ENCODE measurements at places on chromosomes 13 and 19.

DNA sequence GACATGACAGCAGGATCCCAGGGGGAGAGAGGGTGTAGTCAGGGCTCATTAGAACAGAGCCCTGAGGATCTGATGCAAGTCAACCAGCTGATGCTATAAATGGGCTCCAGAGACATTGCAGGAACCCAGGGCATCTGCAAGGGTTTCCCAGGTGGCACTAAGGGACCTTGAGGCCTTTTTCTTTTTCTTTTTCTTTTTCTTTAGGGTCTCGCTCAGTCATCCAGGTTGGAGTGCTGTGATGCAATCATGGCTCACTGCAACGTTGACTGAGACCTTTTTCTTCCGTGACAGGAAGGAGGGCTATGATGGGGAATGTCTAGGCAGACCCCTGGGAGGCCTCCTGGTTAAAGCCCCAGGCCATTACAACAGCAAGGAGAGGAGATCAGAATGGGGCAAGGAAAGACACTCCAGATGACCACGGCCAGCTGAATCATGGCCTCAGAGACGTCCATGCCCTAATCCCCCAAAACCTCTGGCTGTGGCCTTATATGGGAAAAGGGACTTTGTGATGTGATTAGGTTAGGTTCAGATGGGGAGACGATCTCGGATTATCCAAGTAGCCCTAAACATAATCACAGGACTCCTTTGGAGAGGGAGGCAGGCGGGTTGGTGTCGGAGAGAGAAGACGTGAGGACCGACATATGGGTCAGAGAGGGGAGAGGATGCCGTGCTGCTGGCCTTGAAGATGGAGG lies 4.5 kb upstream of the FCGRT start:
- DNase-seq, result no peak

GRCh38 chr19:8259142-8259921 lies 48.8 kb downstream of the CD320 start:
- no peak for DNase-seq

DNA sequence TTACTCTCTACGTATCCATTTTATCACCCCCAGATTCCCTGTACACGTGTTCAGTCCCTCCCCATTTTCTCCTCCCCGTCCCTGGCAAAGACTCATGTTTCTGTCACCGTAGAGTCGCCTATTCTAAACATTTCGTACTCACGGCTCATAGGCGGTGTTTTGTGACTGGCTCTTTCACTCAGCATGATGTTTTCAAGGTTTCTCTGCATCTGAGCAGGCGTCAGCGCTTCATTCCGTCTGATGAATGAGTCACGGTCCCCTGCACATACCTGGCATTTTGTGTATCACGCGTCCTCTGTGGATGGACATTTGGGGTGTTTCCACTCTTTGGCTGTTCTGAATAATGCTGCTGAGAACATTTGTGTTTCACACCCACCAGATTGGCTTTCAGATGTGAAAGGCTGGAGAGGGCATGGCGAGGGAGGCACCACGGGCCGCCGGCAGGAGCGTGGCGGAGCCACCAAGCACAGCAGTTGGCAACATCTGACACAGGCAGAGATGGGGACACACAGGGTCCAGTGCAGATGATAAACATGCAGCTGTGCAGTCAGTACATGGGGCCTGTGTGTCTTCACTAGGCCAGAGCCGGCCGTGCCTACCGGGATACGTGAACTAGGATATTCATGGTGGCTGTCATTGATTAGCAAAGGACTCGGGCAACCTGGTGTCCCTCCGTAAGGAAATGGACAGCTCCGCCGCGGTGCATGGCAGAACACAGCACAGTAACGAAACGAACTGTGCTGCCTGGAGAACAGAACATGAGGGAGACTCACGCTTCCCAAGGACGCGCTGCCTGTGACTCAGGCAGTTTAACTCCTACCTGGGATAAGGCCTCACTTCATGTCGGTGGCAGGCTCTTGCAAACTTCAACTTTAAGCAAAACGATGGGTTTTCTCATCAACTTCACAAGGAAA lies 117.2 kb downstream of the ATP11A start:
- no peak for DNase-seq

DNA sequence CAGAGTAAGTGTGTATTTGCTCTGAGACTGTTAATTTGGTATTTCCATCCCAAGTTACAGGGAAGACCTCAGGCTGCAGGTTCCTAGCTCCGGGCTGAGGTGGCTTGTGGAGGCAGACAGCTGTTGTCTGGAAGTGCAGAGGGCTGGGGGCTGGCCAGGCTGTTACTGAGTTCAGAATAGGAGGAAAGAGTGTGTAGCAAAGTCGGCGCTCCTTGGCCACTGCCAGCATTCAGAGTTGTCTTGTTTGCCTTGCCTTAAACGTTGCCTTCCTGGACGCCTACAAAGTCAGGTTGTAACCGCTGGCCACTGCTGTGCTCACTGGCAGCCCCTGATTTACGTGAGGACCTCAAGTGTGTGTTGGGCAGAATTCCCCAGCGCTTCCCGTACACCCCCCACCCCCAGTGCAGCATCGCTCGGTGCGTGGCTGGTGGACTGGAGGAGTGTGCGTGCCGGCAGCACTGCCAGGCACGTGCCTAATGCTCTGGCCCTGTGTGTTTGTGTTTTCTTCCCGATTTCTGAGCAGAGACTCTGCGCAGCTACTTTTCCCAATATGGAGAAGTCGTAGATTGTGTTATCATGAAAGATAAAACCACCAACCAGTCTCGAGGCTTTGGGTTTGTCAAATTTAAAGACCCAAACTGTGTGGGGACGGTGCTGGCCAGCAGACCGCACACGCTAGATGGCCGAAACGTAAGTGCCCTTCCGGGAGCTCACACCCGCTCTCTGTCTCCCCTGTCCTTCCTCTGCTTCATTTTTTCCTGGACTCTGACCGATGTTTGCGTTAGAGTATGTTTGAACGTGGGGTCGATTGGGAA lies 10.5 kb downstream of the DAZAP1 start:
- DNase-seq, result no peak

DNA sequence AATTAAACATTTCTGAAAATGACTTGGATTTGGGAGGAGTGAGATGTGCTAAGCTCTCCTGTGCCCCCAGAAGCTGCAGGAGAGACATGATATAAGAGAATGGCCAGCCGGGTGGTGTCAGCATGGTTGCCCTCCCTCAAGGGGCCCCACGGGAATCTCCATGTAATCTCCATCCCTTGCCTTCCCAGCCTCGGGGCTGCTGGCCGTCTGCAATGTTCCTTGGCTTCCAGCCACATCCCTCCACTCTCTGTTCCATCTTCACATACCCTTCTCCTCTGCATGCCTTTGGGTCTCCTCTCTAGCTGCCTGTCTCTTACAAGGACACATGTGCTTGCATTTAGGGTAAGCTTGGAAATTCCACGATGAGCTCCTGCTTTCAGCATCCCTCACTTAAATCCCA lies 172.0 kb downstream of the TSHZ3 start:
- DNase-seq, result no peak

- DNase-seq, result no peak
Measured at GRCh38 chr13:75963302-75963701, 327.2 kb downstream of the LMO7 start.

DNA sequence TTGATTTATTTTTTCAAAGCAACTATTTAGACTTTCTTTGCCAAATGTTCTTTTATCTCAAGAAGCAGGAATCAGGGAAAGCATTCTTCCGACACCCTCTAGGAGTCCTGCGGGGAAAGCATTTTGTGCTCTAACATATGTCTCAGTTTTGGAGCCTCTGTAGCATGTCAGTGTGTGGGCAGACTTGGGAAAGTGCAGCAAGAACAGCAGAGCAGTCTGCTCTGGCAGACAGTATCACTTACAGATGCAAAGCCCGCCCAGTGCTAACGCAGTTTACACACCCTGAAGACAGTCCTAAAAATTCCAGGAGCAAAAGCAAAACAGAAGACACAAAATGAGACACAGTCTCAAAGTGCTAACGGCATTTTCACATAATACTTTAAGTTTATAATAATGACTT lies 393.5 kb downstream of the KLF12 start:
- DNase-seq, result no peak
